ENCODE measurements at places on chromosomes 6 and 20.

DNA sequence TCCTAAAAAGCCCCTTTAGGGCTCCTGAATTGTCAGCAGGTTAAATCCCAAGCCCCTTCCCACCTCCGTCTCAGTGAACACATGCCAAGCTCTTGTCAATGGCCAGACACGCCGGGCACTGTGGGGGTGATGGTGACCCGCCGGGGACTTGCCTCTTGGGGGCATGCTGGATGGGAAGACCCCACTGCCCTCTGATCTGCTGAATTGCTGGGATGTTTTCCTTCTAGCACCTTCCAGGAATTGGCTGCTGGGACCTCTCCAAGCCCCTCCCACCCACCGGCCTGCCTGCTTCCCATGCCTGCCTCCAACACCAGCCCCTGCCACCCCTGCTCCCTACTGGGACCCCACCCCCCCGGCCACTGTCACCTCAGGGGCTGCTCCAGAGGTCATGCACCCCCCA lies 345.9 kb downstream of the CDH4 start:
- no peak for DNase-seq

DNA sequence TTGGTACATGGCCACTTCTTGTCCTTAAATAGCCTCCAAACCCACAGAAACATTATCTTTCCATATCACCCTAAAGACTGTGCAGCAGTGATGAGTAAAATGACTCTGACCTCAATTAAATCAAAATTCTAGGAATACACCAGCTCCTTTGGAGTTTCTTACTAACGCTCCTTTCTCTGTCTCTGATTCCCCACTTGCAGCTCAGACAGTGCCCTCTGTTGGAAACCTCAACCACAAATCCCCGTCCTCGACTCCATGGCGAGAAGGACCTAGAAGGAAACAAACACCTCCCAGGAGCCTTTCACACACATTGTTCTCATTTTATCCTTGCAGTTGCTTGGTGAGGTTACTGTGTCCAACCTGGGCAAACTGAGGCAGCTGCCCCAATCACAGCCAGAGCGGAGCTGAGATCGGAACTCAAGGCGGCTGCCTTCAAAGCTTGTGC lies 17.7 kb upstream of the PARD6B start:
- peak; percentile 3 for DNase-seq

- peak; percentile 44 for DNase-seq
Observed at GRCh38 chr20:44384423-44385027, 29.0 kb downstream of the HNF4A start.

- DNase-seq: no peak
Observed at GRCh38 chr6:156313037-156313436, 464.1 kb upstream of the ARID1B start.

GRCh38 chr6:19839237-19839546 lies 2.0 kb downstream of the ID4 start:
- DNase-seq: peak; percentile 8

GRCh38 chr20:12695937-12696336 lies 312.8 kb upstream of the SPTLC3 start:
- DNase-seq: no peak

DNA sequence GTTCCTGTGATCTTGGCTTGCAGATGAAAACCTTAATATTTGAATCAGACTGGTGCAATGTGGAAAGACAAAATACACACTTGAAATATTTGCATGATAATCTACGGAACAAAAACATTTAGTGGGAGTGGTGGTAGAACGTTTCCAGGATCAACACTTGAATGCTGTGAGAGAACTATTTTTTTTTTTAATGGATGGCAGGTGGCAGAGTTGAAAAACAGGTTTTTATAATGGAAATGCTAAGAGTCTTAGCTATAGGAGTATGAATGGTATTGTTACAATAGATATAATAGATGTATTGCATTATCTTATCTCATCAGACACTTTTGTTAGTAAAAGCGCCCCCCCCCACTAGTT lies 49.2 kb downstream of the CDKAL1 start:
- no peak for DNase-seq

DNA sequence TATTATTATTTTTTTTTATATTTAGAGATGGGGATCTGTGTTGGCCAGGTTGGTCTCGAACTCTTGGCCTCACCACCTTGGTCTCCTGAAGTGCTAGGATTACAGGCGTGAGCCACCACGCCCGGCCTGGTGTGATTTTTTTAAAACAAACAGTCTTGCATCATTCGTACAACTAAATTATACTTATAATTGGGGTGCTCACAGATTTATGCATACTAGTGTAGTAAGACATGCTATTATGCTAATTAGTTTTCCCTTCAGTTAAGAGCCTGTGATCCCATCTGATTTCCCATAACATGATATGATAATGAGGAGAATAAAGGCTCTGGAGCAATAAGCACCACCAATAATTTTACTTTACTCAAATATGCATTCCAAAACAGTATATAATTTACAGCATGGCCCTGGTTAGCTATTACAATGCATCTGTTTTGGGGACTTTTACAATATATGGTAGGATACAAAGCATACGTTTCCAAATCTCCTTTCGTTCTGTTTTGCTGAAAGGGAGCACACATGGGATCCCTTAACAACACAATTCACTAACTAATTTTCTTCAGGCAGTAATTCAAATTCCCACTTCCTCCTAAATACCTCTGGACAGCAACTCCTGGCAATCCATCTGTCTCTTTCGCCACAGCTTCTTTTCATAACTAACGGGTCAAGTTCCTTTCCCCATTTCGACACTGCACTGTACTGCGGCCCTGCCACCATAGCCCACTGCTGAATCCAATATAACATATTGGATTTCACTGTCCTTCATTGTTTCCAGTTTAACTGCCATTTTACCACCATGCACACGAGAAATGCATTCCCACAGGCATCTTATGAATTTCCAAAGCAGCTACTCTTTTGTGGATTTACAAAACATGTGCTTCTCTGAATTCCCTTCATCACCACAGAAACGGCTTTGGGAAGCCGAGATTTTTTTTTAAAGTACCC lies 1.7 kb downstream of the NUDT3 start:
- peak; percentile 36 for DNase-seq

GRCh38 chr6:169962604-169963469 lies 211.4 kb downstream of the ERMARD start:
- no peak for DNase-seq

GRCh38 chr6:33208091-33208967 lies at the start of gene RING1:
Gene RING1 (plus strand): TSS chr6:33208500. CDS start chr6:33208823, 323 bp downstream.
- DNase-seq: peak; percentile 90

DNA sequence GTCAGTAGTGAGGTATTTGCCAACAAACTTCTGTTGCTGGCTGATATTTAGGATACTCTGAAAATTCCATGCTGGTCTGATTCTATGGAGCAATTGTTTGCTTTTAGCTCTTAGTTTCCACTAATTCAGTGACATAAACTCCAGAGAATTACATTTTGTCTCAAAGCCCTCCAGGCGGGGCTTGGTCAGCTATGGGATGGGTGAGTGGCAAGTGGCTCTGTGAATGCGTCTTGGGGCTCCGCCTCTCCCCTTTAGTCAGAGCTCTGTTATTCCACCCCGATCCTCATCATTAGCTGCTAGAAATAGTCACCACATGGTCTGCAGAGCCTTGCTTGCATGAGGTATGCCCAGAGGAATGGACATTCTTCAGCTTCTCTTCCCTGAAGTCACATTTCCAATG lies 540.6 kb downstream of the QKI start:
- no peak for DNase-seq

DNA sequence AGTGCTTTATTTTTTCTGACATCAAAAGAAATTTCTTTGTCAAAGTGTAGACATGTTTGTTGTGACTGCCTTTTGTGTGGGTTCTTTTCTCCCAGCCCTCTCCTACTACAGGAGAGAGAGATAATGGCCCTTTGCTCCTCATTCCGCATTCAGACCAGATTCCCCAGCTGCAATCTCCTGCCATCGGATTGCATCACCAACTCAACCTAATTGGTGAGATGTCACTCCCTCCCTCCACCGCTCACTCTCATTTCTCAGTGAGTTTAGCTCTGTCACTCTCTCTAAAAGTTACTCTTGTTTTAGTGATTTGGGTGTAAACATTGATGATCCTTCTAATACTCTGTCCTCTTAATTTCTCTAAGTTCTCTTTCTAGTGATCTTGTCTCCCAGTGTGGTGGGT lies 22.7 kb downstream of the UTRN start:
- DNase-seq: no peak

DNA sequence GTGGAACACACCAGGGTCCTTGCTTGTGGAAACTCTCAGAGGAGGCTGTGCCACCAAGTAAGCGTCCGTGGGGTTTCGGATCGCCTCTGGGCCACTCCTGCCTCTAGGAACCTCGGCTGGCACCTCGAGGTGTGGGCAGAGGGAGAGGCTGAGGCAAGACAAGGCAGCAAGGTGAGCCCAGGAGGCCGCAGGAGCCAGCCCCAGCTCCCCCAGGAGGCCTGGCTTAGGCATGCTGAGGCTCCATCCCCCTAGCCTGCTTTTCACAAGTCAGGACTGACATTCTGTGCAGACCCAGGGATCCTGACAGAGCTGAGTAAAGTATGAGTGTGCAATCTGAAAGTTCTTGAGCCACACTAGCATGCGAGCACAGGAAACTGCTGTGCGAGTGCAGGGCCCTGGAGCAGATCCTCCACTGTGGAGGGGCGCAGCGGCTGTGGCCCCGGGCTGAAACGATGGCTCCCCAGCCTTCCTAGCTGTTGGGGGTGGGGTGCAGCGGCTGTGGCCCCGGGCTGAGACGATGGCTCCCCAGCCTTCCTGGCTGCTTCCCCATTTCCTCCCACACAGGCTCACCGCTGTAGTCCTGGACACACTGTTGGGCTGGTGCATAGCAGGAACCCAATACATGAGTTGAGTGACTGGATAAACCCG lies 75.2 kb upstream of the CD93 start:
- DNase-seq: no peak

GRCh38 chr20:2135013-2135412 lies 33.4 kb downstream of the STK35 start:
- no peak for DNase-seq

DNA sequence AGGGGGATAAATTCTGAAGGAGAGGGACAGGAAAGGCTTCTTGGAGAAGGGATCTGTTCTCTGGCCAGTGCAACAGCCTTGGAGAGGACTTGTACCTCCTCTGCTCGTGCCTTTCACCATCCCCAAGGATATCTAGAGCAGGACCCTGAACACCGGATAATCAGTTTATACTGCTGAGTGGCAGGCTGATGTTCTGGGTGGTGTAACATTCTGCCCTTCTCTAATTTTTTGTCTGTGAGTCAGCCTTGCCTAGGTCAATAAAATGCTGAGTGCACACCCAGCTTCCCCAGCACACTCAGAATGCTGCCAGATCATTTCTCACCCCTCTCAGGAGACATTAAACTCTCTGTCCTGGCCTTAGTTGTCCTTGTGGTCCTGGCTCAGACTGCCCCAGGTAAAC lies at the start of gene DEFB115:
DEFB115 (plus strand) TSS at position 301 of the 400 bp plus-strand sequence; CDS start at position 301, 0 bp downstream.
- DNase-seq: no peak

DNA sequence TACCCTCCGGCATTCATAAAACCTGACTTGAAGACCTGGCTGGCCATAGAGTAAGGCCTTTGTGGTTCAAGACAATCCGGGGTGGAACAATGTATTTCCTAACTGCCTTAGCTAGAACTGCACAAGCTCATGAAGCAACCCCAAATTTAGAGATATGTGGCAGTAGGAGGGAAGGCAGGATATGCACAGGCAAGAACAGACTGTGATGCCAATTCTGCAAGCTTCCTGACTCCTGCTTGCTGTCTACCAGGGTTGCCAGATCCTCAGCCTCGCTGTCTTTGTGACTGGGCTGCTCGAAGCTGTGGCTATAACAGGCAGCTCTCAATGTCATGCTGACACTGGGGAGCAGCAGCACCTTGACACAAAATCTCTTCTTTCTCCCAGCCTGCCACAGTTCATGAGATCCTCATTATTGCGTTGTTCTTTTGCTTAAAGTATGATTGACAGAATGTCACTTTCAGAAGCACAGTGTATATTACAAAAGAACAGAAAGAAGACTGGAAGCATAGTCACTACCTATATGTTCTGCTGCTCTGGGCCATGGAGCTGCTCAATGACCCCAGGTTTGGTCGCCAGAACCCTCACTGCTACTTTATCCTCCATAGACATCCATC lies 18.3 kb upstream of the SHLD1 start:
- DNase-seq: no peak

DNA sequence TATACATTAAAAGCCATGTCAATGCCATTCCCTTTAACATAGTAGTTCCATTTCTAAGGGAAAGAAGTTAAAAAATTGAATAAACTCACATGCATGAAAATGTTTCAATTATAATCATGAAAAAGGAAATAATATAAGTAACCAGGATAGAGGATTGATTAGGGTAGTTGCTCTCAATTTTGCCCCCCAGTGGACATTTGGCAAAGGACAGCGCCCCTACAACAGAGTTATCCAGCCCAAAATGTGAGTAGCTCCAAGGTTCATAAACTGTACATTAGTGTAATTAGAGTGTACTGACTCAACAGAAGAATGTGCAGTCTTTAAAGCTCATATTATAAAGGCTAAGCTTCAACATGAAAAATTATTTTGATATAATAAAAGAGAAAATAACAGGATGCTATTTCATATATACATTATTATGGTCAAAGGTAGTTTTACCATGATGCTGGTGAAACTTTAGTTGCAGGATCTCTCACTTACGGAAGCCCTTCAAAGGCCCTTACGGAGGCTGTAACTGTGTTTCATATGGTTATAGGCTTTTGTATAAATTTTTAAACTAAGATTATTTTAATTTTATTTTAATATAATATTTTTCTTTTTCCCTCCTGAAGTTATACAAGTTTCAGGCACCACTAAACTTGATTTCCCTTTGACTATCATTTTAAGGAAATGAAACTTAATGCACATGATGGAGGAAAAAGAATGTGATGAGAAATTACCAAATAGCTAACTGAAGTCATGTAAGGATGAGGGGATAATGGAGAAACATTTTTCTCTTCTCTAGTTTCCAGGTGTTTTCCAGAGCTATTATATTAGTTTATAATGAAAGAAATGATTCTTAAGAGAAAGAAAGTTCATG lies 403.6 kb downstream of the PLCB1 start:
- no peak for DNase-seq

DNA sequence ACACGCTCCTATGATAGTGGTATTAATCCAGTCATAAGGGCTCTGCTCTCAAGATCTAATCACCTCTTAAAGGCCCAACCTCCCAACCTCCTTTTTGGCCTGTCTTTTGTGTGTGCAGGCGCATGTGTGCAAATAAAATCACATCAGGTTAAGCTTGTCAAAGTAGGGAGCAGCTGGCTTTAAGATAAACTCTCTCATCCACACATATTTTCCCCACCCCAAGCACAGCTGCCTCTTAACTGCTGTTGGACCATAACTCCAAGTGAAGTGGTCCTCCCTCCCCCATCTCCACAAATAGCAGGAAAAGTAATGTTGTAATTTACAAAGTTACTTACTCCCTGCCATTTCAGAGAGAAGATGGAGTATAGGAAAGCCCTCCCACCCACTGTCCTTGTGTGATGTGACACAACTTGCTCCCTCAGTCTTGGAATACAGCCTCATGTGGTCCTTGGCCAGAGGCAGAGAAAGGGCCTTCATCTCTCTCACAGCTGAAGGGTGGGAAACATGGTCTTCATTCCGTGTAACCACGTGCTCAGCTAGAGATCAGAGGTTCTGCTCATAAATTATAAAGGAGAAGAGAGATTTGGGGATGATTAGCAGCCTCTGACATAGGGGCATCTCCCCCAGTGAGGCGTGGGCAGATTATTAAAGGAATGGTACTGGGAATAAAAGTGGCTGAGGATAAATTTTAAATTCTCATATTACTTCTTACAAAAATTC lies 74.8 kb upstream of the TPD52L1 start:
- DNase-seq: no peak
